ENCODE measurements at places on chromosomes 7 and 10.

GRCh38 chr7:20216406-20217036 is 663 bp downstream of the MACC1 start:
- DNase-seq: no peak

- DNase-seq: no peak
Measured at GRCh38 chr10:131758939-131759301, 141.9 kb upstream of the PPP2R2D start.

GRCh38 chr10:31274310-31274709 is 44.7 kb upstream of the ZEB1 start:
- no peak for DNase-seq

- DNase-seq: no peak
Measured at GRCh38 chr10:69965919-69966662, 86.6 kb upstream of the MACROH2A2 start.

- DNase-seq: no peak
Measured at GRCh38 chr10:59079386-59080226, 96.8 kb upstream of the PHYHIPL start.

- DNase-seq: no peak
Measured at GRCh38 chr7:131816391-131817007, 260.1 kb upstream of the PODXL start.

- DNase-seq: no peak
Measured at GRCh38 chr10:70909326-70909935, 21.1 kb upstream of the PCBD1 start.

GRCh38 chr7:132055336-132056120 is 499.1 kb upstream of the PODXL start:
- DNase-seq: no peak

GRCh38 chr10:100988166-100988565 is 823 bp downstream of the TWNK start:
- no peak for DNase-seq
